ENCODE measurements at places on chromosomes 5 and 9.

DNA sequence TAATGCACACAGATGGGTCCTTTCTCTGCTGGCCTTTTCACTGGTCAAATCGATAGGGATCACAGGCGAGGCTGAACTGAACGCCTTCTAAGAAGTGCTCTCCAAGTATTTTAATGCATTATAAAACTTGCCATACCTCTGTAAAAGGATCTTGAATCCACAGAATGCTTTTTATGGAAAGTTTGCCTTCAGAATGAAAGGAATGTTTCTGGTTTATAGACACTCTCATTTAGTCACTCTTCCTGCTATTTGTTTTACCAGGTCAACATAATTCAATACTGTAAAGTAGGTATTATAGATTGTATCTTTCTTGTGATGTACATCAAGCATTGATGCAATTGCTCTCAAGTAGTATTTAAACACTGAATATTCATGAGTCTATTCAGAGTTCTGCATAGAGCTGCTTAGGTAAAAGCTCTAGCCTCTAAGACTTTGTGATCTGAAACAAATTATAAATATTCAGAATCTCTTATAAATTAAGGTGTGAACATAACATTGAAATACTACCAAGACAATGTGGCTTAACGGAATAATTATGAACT lies 308.4 kb downstream of the ISL1 start:
- no peak for DNase-seq

GRCh38 chr5:176787676-176788075 lies 22.7 kb upstream of the UNC5A start:
- DNase-seq = no peak

- DNase-seq = peak; percentile 16
Measured at GRCh38 chr5:116771466-116772151, 197.0 kb upstream of the SEMA6A start.

DNA sequence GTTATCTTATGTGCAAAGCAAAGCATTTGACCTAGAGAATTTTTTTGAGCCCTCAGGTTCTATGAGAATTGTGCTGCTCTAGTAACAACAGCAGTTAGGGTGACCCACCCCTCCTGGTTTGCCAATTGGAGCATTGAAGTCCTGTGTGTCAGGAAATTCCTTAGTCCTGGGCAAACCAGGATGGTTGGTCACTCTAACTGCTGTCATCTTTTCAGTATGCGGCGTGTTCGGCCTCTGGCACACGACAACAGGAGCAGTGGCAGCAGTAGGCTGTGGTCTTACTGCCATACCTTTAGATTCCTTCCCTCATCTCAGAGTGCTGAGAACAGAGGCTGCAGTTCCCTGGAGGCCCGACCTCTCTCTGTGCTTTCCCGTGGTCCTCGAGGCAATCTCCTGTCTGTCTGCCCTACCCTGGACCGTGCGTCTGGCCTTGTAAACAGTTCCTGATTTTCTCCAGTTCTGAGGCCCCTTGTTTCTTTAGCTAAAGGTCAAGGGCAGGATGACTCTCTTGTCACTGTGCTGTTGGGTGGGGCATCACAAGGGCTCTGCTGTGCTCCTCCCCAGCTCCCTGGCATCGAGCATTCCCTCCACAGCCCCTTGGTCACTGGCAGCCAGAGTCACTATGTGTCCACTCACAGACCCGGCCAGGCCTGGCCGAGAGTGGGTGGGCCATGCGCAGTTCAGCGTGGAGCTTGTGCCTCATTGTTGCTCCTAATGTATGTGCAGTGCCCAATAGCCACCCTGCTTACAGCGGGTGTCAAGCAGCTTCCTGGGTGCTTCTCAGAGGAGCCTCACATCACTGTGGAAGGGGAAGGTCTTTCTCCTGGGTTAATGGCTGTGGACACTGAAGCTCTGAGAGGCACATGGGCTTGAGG lies 18.5 kb upstream of the COL15A1 start:
- no peak for DNase-seq

DNA sequence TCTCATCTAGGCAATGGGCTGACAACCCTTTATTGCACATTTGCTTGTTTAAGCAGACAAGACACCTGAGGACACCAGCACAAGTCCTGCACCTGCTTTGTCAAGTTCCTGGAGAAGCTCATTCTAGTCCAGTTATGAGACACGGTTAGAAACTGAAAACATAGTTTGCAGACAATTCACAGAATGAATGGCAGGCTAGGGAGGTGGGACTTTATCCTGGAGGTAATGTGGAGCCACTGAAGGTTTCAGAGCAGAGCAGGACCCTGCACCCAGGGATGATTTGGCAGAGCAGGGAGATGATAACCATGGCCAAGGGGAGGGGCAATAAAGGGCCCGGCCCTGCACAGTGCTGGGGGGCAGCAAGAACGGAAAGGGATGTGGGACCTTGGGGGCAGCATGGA lies 50.7 kb upstream of the SLC25A51 start:
- DNase-seq = no peak

- DNase-seq = peak; percentile 33
Measured at GRCh38 chr5:180860273-180860886, 696 bp downstream of the ZFP62 start.

- DNase-seq = peak; percentile 77
Measured at GRCh38 chr9:74887041-74887980, at the start of gene TRPM6. TSS of gene TRPM6 (minus strand) at chr9:74887921. CDS start at chr9:74887856, 65 bp downstream.

GRCh38 chr9:137550231-137550621 lies at the start of gene PNPLA7:
TSS of gene PNPLA7 (minus strand) at chr9:137550402. CDS start at chr9:137550197, 205 bp downstream.
- peak; percentile 45 for DNase-seq

GRCh38 chr5:149439899-149440542 lies 60.9 kb upstream of the IL17B start:
- DNase-seq = peak; percentile 61

DNA sequence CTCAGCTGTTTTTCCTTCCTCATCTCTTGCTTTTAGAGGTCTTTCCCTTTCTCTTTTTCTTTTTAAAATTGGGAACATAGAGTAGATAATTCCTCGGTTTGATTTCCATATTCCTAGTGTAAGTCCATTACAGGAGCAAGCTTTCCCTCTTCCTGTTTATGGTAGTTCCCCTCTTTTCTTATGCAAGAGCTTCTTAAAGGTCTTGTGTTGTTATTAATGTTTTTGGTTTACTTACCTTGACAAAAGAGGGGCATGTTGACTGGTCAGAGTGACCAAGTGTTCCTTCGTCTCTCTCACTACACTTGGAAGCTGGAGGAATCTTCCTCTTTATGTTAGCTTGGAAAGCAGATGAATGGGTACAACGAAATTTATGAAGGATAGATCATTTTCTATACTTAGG lies 8.3 kb downstream of the ATG10 start:
- DNase-seq = no peak

Measured in fibroblast of skin of right quadriceps (primary cell).